ENCODE measurements at places on chromosomes 5 and 9. TPM values are rescaled to one million over a fixed set of nuclear protein-coding genes. Genes with fewer than 3 reads are reported as not detected.

DNA sequence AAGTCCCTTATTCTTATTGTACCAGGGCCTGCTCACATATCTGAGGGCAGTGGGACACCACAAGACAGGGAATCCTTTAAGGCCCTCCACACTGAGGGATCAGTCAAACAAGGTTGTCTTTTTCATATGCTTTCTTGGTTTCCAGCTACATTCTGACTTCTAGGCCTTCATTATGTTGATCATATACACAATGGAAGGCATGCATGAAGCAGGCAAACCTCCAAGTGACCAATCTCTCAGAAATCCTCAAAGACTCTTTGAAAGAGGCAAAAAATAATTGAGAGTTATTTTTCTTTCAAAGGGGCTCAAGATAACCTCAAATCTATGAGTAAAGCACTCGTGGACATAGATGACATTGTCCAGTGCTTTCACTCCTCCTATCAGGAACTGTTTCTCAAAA lies 1195.9 kb upstream of the ACO1 start:
- no peak for DNase-seq

DNA sequence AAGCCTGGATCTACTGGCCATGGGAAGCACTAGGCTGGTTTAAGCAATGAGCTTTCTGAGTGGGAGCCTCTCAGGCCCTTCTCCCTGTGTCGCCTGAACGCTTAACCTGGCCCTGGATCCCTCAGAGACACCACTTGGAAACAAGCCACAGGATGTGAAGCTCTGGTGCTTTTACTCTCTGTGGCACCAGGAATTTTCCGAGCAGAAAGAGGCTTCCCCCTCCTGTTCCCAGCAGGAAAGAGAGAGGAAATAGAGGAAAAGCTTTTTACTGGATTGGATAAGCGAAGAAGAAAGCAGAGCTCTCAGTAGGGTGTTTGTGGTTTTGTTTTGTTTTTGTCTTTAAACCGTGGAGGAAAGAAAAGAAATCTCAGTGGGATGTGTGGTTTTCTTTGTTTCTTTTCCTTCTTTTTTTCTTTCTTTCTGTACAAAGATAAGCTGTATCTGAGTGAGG lies 34.5 kb downstream of the COL15A1 start:
- no peak for DNase-seq

Gene IL3
- not detected for total RNA-seq

GRCh38 chr5:60672693-60673264 lies 27.2 kb downstream of the DEPDC1B start:
- DNase-seq = no peak

- peak; percentile 49 for DNase-seq
Measured at GRCh38 chr5:173291722-173292658, 36.2 kb downstream of the STC2 start.

- no peak for DNase-seq
Measured at GRCh38 chr5:112687306-112687705, 50.4 kb upstream of the APC start.

DNA sequence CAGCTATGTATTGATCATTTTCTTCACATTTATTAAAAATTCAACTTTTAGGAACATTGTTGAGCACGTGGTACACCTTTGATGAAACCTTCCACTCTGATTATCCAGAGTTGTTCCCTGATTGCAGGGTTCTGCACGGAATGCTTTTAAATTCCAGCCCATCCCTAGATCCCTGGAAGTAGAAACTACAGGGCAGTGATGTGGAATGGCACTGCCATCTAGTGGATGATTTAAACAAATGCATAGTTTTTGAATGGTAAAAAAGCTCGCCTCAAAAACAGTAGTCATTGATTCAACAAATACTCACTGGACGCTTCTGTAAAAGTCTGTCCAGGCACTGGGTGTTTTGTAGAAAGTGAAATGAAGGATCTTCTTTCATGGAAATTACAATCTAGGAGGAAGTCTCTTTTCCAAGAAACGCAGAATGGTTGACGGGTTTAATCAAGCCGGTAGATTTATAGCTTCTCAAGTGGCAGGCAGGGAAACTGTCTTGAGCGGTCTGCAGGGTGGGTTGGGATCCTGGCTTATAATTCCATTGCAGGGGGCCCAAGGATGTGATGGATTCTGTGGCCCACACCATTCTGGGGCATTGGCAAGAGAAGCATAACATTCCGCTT lies 118.4 kb downstream of the ARHGAP26 start:
- no peak for DNase-seq

GRCh38 chr5:141245250-141245717 lies at the start of gene PCDHB15:
PCDHB15 (plus strand) TSS chr5:141245395; CDS start chr5:141245579, 184 bp downstream.
- no peak for DNase-seq

DNA sequence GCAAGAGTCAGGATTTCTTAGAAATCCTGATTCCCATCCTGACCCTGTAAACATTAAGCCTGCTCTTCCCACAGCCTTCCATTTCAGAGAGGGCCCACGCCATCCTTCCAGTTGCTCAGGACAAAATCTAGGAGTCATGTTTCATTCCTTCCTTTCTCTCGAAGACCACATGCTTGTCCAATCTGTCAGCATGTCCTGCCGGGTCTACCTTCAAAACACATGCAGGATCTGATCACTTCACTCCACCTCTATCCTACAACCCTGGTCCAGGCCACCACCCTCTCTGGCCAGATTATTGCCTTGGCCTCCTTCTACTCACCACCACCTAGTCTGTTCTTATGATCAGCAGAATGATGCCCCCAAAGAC lies 79.8 kb downstream of the C5orf15 start:
- DNase-seq = no peak

GRCh38 chr9:115024925-115025535 lies 92.9 kb downstream of the TNC start:
- DNase-seq = peak; percentile 35

Gene F12
- 0.64 TPM for total RNA-seq

GRCh38 chr5:176625966-176626875 lies 4.1 kb downstream of the SNCB start:
- DNase-seq = no peak

Gene NSA2
- total RNA-seq = 129 TPM

Gene FOXD4L3
- 0.15 TPM for total RNA-seq

Gene ARID3C
- 0.29 TPM for total RNA-seq

Gene KCNIP1
- not detected for total RNA-seq

Gene PDE8B
- total RNA-seq = 8.6 TPM

DNA sequence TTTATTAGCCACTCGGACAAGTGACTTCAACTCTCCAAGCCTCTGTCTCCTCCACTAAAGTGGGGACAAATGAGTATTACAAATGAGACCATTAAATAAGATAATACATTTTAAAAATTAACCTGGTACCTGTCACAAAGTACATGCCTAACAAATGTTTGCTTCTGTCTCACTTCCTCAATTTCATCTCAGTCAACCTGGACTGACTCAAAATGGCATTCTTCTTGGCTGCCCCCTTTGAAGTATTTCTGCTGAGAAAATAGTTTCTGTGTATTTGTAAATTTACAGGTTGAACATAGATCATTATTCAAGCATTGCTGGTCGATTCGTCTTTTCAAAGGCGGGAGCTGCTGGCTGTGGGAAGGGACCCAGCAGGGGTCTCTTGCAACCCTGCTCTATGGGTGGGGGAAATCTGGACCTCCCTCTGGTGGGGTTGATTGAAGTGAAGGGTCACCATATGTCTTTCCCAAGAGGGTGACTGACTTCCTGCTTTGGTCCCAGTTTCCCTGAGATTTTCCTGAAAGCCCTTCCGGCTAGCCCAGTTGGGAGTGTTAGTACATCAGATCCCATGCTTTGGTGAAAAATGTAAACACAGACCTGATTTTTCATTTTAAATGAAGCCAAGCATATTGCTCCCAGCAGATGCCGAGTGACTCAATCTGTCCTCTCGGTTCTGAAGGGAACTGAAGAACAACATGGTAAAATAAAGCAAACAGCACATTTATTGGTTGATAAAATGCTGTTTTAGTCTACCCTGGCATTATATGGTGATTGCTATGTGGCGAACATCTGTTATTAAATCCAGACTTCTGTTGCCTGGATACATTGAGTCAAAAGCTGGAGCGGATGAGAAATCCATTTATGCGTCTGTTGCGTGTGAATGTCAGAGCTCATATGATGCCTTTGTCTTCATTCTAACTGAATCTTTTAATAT lies 73.0 kb downstream of the KCNIP1 start:
- no peak for DNase-seq

Gene CNTFR
- total RNA-seq = 11.3 TPM

Data from breast epithelium (tissue), 4 donors.